GM04503 (cell line): ENCODE measurements at places on chromosomes 2 and 18.

- no peak for DNase-seq
These were observed 18.8 kb downstream of the FSIP2 start for GRCh38 chr2:185757356-185757755.

GRCh38 chr2:8244639-8245038 is 437.2 kb upstream of the ID2 start:
- no peak for DNase-seq

GRCh38 chr18:54220406-54220805 is 4.1 kb downstream of the MBD2 start:
- DNase-seq = no peak

- peak; percentile 3 for DNase-seq
These were observed 48.4 kb downstream of the LRRTM1 start for GRCh38 chr2:80255918-80256781.

DNA sequence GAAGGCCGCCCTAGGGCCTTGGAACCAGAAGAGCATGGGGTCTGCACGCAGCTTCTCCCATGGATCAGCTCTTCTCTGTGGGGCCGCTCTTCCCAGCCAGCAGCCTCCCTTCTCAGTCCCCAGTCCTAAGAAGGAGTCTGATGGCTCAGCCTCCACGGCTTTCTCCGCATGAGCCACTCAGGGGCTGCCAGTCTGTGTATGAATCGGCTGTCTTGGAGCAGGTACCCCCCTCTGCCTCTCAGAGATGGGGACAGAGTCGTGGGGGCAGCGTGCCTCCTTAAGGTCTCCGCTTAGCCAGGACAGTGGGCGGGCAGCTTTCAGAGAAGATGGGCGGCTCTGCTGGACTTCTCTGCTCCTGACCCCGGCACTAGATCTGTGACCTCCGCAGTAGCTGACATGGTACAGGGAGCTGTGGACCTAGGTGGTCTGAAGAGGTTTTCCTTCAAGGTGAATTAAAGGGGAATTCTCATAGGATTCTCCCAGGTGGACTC is 21.6 kb downstream of the INPP5D start:
- DNase-seq = no peak

- DNase-seq = no peak
These were observed 63.4 kb upstream of the PLA2R1 start for GRCh38 chr2:160125828-160126227.

GRCh38 chr18:69267895-69268294 is 132.8 kb upstream of the DOK6 start:
- no peak for DNase-seq

DNA sequence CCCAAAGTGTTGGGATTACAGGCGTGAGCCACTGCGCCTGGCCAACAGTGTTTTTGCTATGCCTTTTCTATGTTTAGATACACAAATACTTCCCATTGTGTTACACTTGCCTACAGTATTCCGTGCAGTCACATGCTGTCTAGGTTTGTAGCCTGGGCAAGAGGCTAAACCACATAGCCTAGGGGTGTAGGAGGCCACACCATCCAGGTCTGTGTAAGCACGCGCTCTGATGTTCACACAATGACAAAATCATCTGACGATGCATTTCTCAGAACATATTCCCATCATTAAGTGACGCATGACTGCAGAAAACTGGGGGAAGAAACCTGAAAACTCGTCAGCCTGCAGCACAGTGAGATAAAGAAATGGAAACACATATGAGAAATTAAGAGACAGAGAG is 46.1 kb upstream of the TWIST2 start:
- no peak for DNase-seq

DNA sequence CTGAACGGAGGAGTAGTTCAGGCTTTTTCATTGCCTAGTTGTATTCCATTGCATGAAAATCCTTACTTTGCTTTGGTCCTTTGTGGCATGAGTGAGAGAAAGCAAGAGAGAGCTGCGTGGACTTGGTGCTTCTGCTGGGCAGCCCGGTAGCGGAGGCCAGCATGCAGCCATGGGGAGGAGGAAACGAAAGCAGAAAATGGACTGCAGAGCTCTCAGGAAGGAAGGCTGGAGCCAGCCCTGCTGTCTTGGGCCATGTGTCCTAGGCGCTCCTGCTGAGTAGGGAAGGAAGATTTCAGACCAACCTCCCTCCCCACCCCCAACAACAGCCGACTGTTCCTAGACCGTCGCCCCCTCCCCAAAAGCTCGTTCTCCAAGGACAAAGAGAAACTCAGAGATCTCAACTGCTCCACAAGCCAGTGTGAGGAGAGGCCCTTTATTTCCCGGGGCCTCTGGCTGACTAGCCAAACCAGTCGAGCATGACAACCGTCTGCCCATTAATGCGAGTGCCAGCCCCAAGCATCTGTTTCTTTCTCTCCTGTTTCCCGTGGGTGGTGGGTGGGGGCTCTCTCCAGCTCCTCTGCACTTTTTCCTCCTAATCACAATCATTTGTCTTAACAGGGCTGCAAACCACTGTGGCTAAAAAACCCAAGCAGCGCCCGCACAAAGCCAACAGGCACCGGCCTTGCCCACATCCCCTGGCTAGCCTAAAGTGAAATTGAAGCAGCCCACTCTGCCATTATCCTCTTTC is 66.8 kb upstream of the FZD7 start:
- DNase-seq = no peak

GRCh38 chr2:136128905-136129304 is 11.0 kb upstream of the CXCR4 start:
- no peak for DNase-seq

GRCh38 chr2:37786191-37786698 is 114.8 kb upstream of the CDC42EP3 start:
- no peak for DNase-seq

GRCh38 chr2:225841314-225841713 is 441.8 kb downstream of the NYAP2 start:
- no peak for DNase-seq

DNA sequence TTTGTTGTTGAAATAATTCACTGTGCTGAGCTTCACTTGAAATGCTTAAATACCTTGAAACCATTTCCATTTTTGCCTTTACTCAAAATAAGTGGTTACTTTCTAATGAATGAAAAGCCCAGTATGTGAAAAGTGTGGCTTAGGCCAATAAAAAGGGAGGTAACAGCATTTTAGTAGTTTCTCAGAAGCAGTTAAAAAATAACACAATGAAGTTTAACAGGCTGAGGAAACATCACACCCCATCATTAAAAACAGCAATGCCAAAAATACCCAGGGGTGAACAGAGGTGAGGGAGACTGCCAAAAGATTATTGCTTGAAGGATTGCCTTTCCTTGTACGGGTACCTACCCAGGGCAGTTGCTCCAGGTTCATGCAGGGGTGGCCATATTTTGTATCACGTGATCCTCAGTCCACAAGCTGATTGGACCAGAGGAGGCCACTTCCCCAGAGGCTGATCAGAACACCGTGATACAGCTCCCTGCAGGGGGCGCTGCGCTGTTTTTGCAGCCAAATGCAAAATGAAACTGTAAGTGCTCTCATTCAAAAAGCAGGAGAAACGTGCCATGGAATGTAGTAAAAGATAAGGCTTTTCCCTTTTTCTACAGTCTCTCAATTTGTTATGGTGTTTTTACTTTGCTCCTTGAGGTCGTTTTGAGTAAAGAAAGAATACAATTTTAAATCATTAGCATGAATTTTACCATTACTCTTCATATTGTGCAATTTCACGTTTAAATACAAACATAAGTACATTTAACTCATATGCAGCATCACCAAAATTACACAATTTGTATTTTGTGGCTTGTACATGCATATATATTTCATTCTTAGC is 70.2 kb upstream of the SH3BP4 start:
- peak; percentile 47 for DNase-seq

- no peak for DNase-seq
These were observed 18.6 kb upstream of the INO80C start for GRCh38 chr18:35516351-35516750.

GRCh38 chr2:231069379-231070054 is 12.8 kb downstream of the PSMD1 start:
- no peak for DNase-seq

DNA sequence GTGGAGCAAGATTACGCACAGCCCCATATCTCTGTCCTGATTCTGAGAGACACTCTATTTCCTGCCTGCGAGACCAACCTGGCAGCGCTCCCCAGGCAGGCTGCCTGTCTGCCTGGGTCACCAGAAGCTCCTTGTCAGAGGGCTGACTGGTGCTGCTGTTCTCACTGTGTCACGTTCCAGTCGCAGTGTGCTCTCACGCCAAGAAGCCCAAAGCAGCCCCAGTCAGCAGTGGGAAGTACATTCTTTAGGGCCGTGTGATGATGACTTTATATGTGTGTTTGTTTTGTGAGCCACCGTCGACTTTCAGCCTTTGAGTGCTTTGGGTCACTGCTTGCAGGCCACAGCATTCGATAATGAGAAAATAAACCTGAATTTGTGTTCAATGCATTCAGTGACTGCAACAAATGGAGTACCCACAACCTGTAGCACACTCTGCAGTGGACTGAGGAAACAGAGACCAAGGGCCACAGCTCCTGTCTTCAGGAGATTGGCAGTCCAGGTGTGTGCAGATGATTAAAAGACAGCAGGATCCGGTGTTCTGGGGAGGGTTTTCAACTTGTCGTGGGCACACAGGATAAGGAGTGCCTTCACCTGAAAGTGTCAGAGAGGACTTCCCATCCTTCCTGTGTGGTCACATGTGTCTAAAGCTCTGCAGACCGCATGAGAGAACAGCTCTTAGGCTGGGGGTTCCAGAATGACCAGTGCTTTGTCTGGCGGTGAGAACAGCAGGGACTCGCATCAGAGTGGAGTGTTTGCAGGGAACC is 4.8 kb downstream of the TNFRSF11A start:
- no peak for DNase-seq

- no peak for DNase-seq
These were observed 4.4 kb upstream of the HTR2B start for GRCh38 chr2:231129216-231129615.

- DNase-seq = no peak
These were observed 41.3 kb downstream of the HDHD2 start for GRCh38 chr18:47108998-47109405.

DNA sequence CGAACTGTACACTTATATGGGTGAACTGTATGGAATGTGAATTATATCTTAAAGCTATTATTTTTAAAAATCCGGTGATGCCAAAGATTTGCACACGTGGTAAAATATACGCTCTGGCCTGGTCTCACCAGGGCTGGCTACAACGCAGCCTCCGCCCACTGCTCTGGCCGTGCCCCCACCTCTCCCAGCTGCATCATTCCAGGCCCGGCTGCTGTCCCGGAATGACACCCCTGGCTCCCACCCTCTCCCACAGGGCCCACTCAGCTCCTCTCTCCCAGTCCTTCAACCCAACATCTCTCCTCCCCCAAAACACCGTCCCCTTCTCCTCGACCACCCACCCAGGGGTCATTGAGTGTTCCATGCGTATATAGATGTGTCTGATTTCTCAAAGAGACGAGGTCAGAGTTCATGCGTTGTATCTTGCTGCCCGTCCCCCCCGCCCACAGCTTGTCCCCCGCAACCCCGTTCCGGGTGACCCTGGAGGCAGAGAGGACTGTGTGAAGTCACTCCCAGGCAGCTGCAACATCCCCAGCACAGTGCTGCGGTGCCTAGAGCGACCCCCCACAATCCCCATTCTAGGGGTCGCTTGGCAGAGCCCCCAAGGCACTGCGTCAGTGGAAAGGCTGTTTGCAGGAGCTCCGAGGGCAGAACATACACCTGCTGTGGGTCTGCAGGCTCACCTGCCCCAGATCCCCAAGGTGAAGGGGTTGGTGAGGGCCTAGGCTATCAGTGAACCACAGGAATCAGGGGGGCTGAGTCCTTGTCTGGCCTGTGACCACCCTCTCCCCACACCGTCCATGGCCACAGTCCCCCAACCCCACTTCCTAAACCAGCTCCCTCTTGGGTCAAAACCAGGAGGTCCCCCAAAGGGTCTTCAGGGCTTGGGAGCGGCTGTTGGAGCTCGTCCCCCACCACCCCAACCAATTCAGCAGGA is 13.3 kb downstream of the DNMT3A start:
- DNase-seq = no peak

DNA sequence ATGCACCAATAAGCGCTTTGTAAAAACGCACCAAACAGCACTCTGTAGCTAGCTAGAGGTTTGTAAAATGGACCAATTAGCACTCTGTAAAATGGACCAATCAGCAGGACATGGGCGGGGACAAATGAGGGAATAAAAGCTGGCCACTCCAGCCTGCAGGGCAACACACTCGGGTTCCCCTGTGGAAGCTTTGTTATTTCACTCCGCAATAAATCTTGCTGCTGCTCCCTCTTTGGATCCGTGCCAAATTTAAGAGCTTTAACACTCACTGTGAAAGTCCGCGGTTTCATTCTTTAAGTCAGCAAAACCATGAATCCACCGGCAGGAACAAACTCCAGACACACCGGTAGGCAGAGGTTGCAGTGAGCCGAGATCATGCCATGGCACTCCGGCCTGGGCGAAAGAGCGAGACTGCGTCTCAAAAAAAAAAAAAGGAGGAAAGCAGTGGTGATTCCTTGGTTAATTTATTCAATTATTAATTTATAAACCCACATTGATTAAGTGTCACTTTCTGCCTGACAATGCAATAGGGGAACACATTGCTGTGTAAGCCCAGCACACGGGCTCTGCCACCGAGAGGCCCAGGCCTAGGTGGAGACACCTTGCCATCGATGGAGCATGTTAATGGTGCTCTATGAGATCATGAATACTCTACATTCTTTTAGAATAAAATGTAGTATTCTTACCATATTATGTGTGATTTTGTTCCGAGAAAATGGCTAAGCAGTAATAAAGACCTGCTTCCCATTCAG is 687.6 kb upstream of the HS6ST1 start:
- DNase-seq = no peak

DNA sequence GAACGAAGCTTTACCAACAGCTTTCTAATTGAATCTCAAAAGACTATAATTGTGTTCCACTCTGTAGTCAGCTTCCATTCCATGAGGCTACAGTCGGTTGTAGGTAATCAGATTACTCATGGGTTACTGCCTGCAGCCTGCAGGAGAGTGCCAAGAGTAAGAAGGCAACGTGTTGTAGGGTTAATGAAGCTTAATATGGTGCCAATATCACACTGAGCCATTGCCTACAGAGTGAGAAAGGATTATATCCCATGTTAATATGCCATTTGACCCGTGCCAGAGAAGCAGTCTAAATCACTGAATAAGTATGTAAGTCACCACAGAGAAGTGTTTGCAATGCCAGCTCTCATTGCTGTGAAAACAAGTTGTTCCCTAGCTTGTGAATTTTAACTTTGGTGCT is 734.5 kb upstream of the ACVR2A start:
- DNase-seq = no peak

DNA sequence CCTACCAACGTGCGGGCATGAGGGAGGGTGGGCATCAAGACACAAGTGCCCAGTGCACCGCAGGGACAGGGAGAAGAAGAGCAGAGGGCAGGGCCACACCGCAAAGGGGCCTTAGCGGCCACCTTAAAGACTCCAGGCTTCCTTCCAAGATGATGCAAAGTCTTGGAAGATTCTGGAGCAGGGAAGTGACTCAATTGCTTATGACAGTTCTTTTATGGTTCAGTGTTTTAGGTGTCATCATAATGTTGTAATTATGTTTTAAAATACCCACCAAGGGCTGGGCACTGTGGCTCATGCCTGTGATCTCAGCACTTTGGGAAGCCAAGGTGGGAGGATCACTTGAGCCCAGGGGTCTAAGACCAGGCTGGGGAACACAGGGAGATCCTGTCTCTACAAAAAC is 44.5 kb upstream of the SEMA4C start:
- DNase-seq = peak; percentile 27

GRCh38 chr18:22213333-22213973 is 44.1 kb downstream of the GATA6 start:
- DNase-seq = no peak

GRCh38 chr2:190507135-190507534 is 27.4 kb downstream of the NEMP2 start:
- no peak for DNase-seq

- DNase-seq = no peak
These were observed 29.0 kb downstream of the TNFRSF11A start for GRCh38 chr18:62354151-62354550.

- DNase-seq = no peak
These were observed 219.0 kb downstream of the ANAPC1 start for GRCh38 chr2:111665011-111665410.
